T-helper 1 cell (primary cell): ENCODE measurements at places on chromosomes 13 and 19.

GRCh38 chr19:7637374-7638256, 705 bp downstream of the STXBP2 start:
- no peak for DNase-seq

DNA sequence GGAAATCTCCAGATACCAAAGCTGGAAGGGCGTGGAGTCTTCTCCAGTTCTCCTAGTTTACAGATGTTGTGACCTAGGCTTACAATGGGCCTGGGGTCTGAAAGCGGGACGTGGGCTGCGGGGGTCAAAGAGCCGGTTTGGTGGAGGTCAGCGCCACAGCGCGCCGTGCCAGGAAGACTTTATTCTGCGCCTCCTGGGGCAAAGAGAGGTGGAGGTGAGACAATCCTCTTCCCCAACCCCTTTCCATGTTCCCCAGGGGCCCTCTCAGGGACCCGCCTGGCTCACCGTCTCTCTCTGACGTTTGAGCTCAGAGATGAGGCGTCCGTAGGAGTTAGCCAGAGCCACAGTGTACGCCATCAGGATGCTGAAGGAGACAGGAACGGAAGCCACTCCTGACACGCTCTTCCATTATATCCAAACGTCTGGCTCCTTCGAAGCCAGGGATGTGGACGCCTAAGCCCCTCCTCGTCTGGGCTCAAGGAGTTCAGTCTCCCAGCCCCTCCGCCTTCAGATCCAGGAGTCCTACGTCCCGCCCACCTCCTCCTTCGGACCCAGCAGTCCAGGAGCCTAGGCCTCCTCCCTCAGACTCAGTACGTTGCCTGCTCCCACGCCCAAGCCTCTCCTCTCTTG, 776 bp upstream of the LENG1 start:
- no peak for DNase-seq

GRCh38 chr19:5587071-5587455, 19.3 kb upstream of the TINCR start:
- no peak for DNase-seq

DNA sequence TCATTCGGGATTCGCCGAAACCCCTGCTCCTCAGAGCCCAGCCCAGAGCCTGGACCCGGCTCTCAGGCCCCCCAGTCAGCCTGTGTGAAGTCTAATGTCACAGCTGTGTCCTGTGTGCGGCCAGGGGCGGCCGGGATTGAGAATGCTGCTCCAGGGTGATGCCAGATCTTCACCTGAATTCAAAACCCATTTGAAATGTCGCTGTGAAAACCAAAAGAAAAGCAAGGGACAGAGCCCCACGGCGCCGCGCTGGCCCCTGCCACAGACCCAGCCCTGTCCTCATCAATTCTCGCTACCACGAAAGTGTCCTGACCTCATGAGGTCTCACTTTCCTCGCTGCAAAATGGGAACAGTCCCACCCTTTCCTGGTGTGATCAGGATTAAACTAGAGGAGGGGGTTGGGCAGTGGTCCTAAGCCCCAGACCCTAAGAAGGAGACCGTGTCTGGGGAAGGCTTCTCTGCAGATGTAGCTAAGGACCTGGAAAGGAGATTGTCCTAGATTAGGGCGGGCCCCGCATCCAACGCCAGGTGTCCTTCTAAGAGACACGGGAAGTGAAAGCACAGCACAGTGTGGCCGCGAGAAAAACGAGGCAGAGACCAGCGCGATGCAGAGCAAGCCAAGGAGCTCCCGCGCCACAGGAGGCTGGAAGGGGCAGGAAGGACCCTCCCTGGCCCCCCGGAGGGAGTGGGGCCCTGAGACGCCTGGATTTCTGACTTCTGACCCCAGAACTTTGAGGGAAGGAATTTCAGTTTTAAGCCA, 34.0 kb upstream of the SPACA7 start:
- no peak for DNase-seq

GRCh38 chr13:20390526-20391175, 135.0 kb downstream of the CRYL1 start:
- DNase-seq, result no peak

DNA sequence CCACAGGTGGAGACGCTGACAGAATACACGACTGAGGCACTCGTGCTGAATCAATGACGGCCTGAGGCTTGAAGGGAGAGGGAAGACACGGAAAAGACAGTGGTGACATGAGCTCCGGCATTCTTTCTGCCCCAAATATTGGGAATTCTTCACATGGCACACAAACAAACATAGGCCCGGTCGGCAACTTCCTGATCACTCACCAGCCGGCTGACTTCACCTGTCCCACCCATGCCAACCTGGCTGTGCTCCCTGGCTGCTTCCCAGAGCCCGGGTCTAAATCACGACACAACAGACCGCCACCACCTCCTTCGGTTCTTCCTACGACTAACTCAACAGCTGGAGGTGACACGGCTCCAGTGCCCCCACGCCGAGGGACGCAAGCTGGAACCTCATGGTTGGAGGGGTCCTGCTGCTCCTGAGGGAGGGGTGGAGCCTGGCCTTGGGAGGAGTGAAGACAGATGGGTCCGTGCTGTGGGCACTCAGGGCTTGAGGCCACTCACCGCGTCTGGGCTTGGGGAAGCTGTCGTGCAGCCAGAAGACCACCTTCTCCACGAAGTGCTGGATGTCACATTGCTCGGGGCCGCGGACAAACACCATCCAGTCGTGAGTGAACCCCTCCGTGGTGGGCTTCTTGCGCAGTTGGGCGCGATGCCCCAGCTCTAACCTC, 9.6 kb downstream of the MLLT1 start:
- no peak for DNase-seq

DNA sequence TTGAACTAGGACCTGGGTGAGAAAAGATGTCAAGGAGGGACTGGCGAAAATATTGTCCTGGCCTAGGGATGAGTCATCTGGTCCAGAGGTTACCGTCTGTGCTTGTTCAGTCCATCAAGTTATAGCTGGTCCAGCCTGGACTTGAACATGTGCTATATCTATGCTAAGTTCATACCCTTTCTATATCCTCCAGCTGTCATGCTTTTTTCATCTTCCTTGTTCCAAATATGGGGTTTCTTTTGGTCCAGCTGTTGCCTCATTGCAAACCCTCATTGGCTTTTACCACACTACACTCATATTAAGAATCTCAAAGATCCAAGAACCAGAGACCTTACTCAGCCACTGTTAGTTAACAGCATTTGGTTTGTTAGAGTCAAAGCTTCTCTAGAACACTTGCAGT, 19.1 kb upstream of the KLF12 start:
- DNase-seq, result no peak

DNA sequence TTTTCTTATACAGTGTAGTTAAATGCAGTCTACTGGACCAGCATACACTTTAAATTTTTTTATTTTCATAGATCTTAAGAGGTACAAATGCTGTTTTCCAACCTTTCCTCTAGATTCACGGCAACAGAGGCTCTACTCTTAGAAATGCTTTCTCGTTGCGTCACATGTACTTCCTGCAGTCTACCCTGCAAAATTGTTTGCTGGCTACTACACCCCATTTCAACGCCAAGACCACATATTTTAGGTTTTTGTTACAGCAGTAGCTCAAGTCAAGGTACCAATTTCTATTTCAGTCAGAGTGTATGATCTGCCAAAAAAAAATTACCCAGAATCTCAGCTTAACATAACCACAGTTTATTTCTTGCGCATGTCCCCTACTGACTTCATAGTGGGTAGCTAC, 94.1 kb downstream of the TNFSF13B start:
- no peak for DNase-seq

DNA sequence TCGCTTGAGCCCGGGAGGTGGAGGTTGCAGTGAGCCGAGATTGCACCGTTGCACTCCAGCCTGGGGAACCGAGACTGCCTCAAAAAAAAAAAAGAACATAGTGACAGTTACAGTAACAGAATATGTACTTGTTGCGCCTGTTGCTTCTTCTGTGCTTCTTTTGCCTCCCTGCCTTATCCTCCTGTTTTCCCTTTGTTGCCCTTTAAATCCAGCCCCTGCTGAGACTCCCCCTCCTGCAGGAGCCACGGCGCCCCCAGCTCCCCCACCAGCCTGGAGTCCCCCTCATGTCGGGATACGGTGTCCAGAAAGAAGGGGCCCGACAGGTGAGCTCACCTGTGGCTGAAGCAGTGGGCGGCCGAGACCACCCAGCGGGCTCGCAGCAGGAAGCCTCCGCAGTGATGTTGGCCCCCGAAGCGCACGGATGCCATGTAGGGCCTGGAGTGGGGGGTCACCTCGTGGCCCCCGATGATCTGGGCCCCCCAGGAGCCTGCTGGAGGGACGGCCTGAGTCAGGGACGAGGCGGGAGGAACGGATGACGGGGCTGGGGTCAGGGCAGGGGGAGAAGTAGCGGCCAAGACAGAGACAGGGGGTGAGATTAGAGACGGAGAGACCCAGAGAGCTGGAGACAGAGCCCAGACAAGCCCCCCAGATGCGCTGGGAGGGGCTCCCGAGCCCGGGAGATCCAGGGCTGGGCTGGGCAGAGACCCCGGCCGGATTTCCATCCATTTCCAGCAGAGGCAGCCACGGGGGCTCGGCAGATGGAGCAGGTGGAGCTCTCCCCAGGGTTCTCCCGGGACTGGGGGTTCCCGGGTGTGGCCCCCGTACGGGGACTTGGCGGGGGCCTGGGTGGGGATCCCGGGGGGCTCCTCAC, 536 bp downstream of the PRSS57 start:
- no peak for DNase-seq

GRCh38 chr19:42546831-42547500, 18.7 kb upstream of the CEACAM1 start:
- no peak for DNase-seq

- no peak for DNase-seq
These were observed 191.0 kb upstream of the HTR2A start for GRCh38 chr13:47087841-47088240.

DNA sequence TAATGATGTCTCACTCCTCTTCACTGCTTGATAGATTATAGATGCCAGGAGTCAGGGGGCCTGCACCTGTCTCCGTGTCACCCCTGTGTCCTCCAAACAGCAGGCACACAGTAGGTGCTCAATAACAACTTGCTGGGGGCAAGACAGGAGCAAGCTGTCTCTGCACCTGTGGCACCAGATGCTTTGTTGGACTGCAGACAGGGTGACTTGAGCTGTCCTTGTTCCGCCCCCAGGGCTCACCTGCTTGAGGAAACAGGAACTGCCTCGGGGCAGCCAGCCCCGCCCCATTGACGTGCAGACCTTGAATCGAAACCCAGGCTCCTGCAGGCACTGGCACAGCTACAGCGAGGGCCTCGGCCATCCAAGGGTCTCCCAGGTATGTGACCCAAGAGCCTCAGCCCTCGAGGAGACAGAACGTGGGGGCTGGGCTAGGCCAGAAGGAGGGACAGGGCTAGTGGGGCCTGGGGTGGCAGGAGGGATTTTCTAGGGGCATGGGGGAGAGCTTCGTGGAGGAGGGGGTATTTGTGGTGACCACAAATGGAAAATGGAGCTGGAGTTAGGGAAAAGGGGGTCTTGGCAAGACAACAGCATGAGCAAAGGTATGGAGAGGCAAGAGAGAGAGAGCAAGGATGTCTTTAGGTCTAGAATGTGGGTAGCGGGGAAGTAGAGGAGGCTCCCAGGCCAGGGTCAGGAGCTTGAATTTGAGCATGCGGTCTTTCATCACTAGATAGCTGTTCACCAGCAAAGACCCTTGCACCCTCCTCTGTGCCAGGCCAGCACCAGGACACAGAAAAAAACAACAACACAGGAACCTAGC, at the start of gene HSH2D:
HSH2D (plus strand) TSS at position 287 of the 817 bp plus-strand sequence. CDS start 5,066 bp downstream, outside the sequence.
- DNase-seq, result peak; percentile 76

GRCh38 chr13:45206340-45206739, 5.5 kb upstream of the KCTD4 start:
- DNase-seq, result no peak

DNA sequence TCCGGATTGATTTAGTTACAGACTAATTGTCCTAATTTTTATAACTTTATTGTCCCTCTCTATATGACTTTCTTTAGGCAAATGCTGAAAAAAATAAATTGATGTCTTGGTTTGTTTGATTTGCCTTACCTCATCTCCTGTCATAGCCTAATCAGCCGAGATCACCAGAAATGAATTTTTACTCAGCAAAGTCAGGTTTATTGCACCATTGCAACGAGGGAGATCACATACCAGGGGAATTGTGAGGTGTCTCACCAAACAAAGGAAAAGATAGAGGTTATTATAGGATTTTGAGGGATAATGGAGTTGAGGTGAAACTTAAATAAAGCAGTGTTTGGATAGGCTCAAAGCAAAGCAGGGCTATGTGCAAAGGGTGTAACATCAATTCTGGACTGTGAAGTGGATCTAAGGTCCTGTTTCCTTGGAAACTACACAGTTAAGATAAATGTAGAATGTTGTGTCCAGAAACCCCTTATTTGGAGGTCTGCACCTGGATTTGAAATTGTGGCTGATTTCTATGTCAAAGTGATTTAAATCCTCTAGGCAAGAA, 372.6 kb downstream of the OXGR1 start:
- no peak for DNase-seq

DNA sequence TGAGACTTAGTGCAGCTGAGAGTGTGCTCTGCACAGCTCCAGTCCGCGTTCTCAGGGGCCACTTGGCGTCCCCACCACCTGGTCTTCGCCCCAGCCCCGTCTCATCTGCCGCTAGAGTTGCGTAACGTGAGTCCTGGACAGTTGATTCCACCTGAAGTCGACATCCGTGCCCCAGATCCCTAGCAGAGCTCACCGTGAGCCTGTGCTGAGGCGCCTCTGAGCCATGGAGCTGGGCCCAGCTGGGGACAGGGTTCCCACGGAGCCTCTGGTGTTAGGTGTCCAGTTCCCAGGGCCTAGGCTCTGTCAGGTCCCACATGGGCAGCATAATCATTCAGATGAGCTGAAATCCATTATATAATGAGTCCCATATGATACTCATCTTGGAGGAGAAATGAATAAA, 147.1 kb upstream of the SOX1 start:
- no peak for DNase-seq

DNA sequence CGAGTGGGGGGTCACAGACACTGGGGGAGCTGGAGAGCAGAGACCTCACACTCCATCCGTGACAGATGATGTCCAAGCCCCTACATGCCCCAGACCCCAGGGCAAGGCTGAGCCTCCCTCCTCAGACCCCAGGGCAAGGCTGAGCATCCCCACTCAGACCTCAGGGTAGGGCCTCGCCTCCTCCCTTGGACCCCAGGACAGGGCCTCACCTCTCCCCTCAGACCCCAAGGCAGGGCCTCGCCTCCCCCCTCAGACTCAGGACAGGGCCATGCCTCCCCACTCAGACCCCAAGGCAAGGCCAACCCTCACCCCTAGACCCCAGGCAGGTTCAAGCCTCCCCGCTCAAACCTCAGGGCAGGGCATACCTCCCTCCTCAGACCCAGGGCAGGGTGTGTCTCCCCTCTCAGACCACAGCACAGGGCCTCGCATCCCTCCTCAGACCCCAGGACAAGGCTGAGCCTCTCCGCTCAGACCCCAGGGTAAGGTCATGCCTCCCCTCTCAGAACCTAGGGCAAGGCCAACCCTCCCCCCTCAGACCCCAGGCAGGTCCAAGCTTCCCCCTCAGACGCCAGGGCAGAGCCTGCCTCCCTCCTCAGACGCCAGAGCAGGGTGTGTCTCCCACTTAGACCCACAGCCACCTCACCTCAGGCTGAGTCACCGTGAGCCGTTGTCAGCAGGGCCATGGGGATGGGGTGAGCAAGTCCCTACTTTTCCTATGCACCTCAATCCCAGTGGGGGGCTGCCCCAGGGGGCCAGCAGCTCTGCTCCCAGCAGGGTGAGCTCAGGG, 1.7 kb upstream of the S1PR4 start:
- peak; percentile 53 for DNase-seq

- peak; percentile 79 for DNase-seq
These were observed 114.4 kb downstream of the ZDHHC20 start for GRCh38 chr13:21344662-21345176.
